ENCODE measurements at places on chromosomes 4 and X.
A peak's percentile ranks its signal among the peaks of the same experiment; 100 is the strongest.

DNA sequence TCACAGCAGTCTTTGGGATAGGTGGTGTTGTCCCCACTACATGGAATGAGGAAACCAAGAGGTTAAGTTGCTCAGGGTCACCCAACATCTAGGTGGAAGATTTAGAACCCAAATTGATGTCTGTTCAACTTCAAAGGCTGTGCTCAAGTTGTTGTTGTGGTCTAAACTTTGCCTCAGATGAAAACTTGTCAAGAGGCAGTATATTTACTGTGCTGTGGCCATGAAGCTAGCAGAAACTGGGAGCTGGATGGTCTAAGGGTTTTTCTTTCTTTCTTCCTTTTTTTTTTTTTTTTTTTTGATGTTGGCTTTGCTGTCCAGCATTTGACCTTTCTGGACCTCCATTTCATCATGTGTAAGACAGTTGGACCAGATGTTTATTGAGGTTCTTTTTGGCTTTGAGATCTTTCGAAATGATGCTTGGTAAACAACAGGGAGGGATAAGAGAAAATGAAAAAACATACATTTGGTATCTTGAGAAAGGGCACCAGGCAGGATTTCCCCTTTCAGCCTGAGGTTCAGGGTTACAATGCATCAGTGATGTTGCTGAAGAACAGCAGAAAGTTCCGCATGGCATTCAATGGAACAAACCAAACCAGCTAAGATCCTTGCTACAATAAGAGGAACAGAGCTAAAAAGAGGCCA is 166.2 kb upstream of the RPS6KA3 start:
- DNase-seq: no peak

GRCh38 chrX:40485102-40485826 is 95.5 kb upstream of the ATP6AP2 start:
- DNase-seq: no peak

- peak; percentile 5 for DNase-seq
These were observed 28.4 kb downstream of the TRMT44 start for GRCh38 chr4:8468746-8469535.

DNA sequence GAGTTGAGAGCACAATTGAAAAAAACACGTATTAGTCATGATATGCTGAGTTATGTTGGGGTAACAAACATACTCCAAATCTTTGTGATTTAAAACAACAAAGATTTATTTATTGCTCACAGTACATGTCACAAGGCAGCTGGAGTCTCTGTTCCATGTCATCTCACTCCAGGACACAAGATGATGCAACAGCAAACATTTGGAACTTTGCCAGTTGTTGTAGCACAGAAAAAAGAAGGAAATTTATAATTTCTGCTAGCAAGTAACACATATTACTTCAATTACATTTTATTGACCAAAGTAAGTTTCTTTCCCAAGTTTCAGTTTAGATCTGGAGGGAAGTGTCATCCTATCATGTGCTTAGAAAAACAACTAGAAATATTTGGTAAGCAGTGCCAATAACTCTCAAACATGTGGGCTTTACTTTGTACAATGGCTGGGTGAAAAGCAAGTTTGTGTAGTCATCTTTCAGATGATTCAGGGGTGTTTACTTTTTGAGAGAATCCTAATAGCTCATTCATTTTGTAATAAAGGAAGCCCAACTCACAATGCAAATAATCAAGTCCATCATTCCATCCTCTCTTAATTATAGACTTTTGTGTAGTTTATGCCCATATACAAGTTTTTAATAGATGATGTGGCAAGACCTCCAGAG is 452.3 kb downstream of the ZIC3 start:
- no peak for DNase-seq

DNA sequence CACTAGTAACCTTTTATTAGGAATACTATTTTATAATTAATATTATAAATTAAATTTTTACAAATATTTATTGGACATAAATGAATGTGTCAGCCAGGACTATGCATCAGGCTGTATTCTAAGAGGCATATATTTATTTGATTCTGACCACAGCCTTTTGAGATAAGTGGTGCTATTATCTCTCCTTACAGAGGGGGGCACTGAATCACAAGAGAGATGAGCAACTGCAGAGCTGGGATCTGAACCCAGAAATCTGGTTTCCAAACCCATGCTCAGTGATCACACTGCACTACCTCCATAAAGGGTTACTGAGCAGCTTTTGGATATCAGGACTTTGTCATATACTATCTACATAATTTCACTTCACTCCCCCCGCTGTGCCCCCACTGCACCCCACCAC is 322.0 kb downstream of the TMA16 start:
- DNase-seq: no peak

DNA sequence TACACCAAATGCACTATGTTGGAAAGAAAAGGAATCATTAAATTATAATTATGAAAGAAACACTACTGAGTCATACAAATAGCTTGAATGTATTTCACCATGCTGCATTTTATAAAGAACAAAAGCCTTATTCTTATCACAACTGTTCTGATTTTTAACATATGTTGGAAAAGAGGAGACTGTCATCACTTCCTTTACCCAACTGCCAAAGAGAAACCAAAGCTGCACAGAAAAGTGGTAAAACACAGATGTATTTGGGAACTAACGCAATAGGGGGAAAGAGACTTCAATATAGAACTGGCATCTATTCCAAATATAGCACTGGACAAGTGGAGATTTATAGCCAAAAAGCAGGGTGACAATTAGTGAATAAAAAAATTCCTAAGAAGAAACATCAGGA is 181.0 kb downstream of the SPANXN3 start:
- no peak for DNase-seq

- no peak for DNase-seq
These were observed 74.6 kb upstream of the NWD2 start for GRCh38 chr4:37169956-37170355.

GRCh38 chr4:74934016-74934831 is 1.3 kb downstream of the PARM1 start:
- DNase-seq: no peak
